ENCODE measurements at places on chromosomes 3 and 15.

DNA sequence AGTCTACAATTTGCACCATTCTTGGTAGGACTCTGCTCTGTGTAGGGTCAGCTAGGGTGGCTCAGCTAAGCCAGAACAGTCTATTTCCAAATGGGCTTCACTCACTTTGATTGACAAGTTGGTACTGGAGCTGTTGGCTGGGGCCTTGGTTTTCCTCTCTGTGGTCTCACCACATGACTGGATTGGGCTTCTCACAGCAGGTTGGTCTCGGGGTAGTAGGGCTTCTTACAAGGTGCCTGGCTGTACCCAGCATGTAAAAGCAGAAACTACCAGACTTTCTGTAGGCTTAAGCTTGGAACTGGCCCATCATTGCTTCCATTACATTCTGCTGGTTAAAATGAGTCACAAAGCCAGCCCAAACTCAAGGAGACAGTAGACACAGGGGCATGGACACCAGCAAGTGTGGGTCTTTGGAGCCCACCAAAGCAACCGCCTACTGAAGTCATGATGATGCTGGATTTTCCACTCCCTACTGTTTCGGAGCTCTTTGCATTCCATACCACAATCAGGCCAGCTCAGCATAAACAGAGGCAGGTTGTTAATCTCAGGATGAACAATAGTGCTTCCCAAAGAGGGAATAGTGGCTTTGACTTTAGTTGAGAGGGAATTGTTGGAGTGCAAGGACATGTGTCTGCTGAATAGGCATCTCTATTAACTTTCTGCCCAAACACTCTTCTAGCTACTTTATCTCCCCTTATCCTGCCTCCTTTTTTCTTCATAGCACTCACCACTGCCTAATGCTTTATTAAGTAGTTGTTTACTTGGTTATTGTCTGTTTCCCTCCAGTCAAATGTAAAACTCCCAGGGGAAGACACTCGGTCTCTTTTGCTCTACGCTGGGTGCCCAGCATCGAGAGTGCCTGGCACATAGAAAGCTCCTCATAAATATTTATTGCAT lies 78.0 kb upstream of the RARB start:
- no peak for DNase-seq

GRCh38 chr3:86930181-86930580 lies 60.8 kb downstream of the VGLL3 start:
- DNase-seq: no peak

GRCh38 chr3:172288651-172289050 lies 159.6 kb downstream of the GHSR start:
- DNase-seq: no peak

GRCh38 chr15:69149803-69150202 lies 10.6 kb upstream of the GLCE start:
- DNase-seq: no peak

- DNase-seq: no peak
Measured at GRCh38 chr3:155465664-155466063, 172.2 kb upstream of the STRIT1 start.

DNA sequence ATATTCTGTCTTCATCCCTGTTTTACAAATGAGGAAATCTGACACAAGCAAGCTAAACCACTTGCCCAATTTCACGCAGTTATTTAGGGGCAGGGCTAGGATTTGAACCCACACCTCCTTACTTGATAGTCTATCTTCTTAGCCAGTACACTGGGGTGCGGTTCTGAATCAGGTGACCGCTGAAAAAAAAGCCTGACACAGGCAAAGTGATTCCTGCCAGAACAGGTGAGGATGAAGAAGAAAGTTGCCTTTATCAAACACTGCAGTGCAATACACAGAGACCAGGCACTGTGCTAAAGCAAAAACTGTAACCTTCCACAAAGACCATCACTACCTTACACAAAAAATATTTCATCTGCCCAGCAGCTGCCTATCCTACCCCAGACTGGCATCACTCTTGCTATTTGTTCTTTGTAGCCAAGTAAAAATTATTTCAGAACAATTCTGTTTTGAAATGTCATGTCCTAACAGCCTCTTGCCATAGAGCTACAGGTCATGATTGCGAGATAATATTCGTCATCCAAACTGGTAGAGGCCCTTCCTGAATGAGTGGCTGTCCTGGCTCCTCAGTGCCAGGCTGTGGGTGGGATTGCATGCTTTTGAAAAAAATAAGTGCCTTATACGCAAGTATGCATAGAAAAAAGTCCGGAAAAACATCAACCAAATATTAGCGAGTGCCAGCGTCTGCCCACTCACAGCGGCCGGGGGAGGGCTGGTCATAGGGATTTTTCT lies 142.3 kb upstream of the TPM1 start:
- no peak for DNase-seq

DNA sequence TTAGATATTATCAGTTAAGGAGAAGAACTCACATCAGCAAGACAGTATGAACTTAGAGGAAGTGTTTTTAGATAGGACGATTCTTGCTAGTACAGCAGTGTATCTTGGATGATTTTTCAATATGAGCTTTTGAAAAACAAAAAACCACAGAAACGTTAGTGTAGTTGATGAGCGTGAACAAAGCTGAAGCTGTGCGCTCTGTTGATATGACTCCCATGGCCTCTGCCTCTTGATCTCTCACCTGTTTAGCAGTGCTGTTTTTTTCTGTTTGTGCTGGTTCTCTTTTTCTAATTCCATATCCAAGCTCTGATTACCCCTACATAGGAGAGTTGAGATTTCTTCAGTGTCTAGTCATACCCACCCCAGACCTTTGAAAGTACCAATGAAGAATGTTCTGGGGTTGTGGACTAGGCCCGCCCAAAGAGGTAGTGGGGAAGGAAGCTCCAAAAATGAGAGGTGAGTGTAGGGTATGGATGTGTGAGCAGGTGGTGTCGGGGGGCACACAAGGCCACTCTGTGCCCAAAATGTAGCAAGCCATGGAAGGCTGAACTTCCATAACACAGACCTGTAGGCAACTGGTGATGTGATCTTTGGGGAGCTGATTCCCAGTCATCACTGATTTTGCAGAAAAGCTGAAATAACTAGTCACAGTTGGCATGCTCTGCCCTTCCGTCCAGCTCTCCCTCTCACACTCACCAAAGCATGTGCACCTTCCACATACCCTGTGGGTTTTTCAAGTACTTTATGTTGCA lies 20.0 kb upstream of the CMTM7 start:
- no peak for DNase-seq

DNA sequence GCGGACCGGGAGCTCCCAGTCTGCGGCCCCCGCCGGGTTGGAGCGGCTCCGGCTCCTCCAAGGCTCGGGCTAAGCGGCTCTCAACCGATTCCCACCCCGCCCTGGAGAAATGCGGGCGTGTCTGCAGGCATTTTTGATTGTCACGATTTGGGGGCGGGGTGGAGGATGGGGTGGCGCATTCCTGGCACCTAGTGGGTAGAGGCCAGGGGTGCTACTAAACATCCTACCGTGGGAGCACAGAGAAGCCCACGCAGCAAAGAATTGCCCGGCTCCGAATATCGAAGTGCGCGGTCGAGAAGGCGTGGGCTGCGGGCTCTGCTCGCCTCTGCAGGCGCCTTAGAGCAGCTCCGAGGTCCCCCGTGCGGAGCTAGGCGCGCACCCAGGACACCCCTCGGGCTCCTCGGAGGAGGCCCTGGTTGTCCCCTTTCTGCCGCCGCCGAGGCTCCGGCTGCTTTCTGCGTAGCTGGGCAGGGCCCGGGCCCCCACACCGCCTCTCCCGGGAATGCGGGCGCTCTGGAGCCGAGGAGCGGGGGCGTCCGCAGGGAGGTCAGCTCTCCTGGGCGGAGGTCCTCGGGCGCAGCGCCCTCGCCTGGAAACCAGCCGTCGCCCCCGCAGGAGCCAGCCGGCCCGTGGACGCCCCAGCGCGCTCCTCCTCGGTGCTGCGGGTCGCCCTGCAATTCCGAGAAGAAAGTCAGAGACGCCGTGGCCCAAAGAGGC lies 16.5 kb upstream of the LAMP3 start:
- DNase-seq: no peak

DNA sequence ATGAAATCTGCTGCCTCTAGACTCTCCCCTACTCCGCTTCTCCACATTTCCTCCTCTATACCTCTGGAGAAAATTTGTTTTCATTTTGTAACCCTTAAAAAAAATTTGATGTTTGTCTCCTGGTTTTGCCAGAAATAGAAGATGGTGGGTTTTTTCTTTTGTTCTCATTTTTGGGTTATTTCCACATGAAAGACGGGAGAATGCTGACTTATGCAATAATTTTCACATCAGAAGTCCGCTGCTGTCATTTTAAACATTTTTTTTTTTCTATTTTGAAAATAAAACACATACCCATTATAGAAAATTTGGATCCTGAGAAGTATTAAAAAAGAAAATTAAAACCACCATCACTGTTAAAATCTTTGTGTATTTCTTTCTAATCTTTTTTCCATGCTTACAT lies 320.8 kb upstream of the NR2E3 start:
- no peak for DNase-seq
